Left lung (tissue), 14 donors: ENCODE measurements at places on chromosomes 1 and 21. TPM values are rescaled to one million over a fixed set of nuclear protein-coding genes. Genes with fewer than 3 reads are reported as not detected.
A peak's percentile ranks its signal among the peaks of the same experiment; 100 is the strongest.

- H3K27ac ChIP-seq: peak overlapping the region; percentile 99
- no peaks in the 10 kb centered on the region for H3K27me3 ChIP-seq
- peaks cover 64% of the 10 kb centered on the region for H3K4me1 ChIP-seq
Observed at GRCh38 chr1:182143825-182144645, 82.5 kb upstream of the ZNF648 start.

DNA sequence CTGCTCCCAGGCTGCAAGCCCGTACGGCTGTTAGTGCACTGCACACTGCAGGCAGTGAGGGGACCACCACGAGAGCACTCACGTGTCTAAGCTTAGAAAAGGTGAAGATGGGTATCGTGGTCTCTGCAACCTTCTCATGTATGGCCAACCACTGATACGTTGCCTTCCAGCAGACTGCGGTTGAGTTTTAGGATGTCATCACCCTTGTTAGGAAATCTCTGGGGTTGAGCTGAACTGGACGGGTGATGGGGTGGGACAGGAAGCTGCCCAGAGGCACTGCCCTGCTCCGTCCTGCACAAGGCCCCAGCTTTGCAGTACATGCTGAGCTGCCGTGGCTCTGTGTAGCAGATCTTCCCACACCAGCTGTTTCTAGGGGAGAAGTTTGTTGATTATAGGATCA, 43.3 kb downstream of the FAAP20 start:
- no peak overlapping the region for H3K4me3 ChIP-seq
- peak overlapping the region; percentile 92 for H3K27ac ChIP-seq
- H3K36me3 ChIP-seq: no peaks in the 10 kb centered on the region
- H3K4me1 ChIP-seq: peaks cover 51% of the 10 kb centered on the region
- DNase-seq: no peak

DNA sequence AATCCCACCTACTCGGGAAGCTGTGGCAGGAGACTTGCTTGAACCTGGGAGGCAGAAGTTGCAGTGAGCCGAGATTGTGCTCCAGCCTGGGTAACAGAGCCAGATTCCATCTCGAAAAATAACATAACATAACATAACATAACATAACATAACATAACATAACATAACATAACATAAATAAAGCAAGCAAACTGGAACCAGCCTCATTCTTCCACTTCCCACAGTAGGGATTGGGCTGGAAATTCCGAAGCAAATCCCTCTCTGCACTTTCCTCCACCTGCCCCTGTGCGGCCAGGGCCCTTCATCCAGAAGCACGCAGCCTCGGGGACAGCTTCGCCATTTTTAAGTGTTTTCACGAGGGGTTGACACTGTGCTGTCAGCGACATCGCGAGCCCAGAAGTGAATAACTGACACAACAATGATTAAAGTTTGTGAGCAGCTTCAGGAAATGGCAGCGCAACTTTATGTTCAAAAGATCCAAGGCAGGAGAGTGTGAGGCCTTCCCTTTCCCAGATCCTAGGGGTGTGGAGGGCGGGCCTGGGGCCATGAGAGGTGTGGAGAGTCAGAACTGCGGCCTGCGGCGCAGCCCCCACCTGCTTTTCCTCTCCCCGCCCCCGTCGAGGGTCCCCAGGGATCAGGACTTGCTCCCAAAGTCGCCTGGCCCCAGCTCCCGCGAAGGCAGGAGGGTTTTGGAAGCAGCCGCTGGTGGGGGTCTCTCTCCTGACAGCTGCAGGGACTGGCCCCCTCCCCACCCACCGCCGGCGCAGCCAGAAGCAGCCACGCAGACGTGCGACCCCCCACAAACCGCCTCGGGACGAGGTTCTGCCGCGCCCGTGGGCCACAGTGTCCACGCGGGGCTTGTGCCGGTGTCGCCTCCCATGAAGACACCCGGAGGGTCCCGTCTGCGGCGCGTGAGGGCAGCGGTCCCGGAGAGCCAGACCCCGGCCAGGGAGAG, 651 bp upstream of the GABRD start:
- DNase-seq: peak; percentile 20
- no peak overlapping the region for H3K4me3 ChIP-seq
- H3K27me3 ChIP-seq: peaks cover 98% of the 10 kb centered on the region
- H3K27ac ChIP-seq: no peak overlapping the region
- H3K4me1 ChIP-seq: peaks cover 6% of the 10 kb centered on the region

- no peaks in the 10 kb centered on the region for H3K4me1 ChIP-seq
- no peak for DNase-seq
- H3K4me3 ChIP-seq: peak overlapping the region; percentile 32
- H3K36me3 ChIP-seq: no peaks in the 10 kb centered on the region
Observed at GRCh38 chr1:179586107-179586823, 5.4 kb upstream of the TDRD5 start.

GRCh38 chr1:54421101-54421504, 14.9 kb upstream of the SSBP3 start:
- no peak overlapping the region for H3K4me3 ChIP-seq
- H3K36me3 ChIP-seq: no peaks in the 10 kb centered on the region
- H3K27me3 ChIP-seq: no peaks in the 10 kb centered on the region
- no peak for DNase-seq
- no peaks in the 10 kb centered on the region for H3K4me1 ChIP-seq

- no peak overlapping the region for H3K4me3 ChIP-seq
- no peaks in the 10 kb centered on the region for H3K27me3 ChIP-seq
- no peak for DNase-seq
- H3K27ac ChIP-seq: no peak overlapping the region
- H3K4me1 ChIP-seq: no peaks in the 10 kb centered on the region
- H3K36me3 ChIP-seq: no peaks in the 10 kb centered on the region
Observed at GRCh38 chr1:103256490-103256889, 148.2 kb upstream of the COL11A1 start.

- peaks cover 8% of the 10 kb centered on the region for H3K27me3 ChIP-seq
- H3K4me1 ChIP-seq: peaks cover 11% of the 10 kb centered on the region
- no peaks in the 10 kb centered on the region for H3K36me3 ChIP-seq
- no peak overlapping the region for H3K4me3 ChIP-seq
Observed at GRCh38 chr1:164716992-164717703, 158.2 kb downstream of the PBX1 start.

GRCh38 chr1:160354388-160354985, 11.3 kb downstream of the NCSTN start:
- no peaks in the 10 kb centered on the region for H3K36me3 ChIP-seq
- H3K27me3 ChIP-seq: no peaks in the 10 kb centered on the region
- no peak for DNase-seq
- H3K27ac ChIP-seq: no peak overlapping the region

- peaks cover 20% of the 10 kb centered on the region for H3K36me3 ChIP-seq
- no peaks in the 10 kb centered on the region for H3K4me1 ChIP-seq
- no peak for DNase-seq
- no peak overlapping the region for H3K4me3 ChIP-seq
- H3K27me3 ChIP-seq: no peaks in the 10 kb centered on the region
- no peak overlapping the region for H3K27ac ChIP-seq
Observed at GRCh38 chr1:212013672-212014071, 21.7 kb downstream of the INTS7 start.

DNA sequence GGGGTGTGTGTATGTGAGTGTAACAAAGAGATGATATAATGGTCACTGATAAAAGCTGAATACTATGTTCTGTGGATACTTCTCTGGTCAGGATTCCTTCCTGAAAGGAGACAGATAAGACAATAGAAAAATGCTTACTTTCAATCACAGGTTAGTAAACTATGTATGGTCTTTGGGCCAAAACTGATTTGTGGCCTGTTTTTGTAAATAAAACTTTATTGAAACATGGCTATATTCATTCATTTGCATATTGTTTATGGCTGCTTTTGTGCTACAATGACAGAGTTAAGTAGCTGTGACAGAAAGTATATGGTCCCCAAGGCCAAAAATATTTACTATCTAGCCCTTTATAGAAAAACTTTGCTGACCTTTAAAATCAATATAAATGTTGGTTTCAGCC, 82.2 kb upstream of the DMRTA2 start:
- no peak overlapping the region for H3K4me3 ChIP-seq
- no peak overlapping the region for H3K27ac ChIP-seq
- H3K27me3 ChIP-seq: no peaks in the 10 kb centered on the region
- H3K4me1 ChIP-seq: no peaks in the 10 kb centered on the region
- DNase-seq: no peak

DNA sequence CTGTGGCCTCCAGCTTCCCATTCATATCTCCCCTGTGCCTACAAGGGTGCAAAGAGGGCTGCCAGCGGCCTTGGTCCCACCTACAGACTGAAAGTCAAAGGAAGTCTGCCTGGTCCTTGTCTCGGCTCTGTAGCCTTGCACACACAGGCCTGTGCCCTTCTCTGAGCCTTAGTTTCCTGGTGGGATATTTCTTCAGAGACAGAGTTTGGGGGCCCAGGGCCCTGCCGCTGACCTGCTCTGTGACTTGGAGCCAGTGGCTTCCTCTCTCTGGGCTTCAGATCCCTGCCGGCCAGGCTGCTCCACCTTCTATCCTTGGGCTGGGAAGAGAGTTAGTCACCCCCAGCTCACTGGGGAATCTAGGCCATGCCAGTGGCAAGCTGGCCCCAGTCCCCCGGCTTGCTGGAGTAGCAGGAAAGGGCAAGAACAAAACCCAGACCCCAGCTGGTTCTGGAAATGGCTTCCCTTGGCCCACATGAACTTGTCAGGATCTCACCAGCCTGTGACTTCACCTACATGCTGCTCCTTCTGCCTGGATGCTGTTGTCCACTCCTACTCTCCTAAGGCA, 1.0 kb upstream of the TMEM61 start:
- no peaks in the 10 kb centered on the region for H3K36me3 ChIP-seq
- peaks cover 69% of the 10 kb centered on the region for H3K27me3 ChIP-seq
- H3K27ac ChIP-seq: no peak overlapping the region
- no peak overlapping the region for H3K4me3 ChIP-seq
- no peak for DNase-seq
- H3K4me1 ChIP-seq: no peaks in the 10 kb centered on the region

Gene PTGS2
- total RNA-seq: 21.6 TPM

Gene DSCAM
- total RNA-seq: not detected

Gene IQGAP3
- total RNA-seq: 2.8 TPM

Gene ACTA1
- total RNA-seq: 1.2 TPM

Gene PDXK
- 287 TPM for total RNA-seq

Gene HPCAL4
- total RNA-seq: 0.31 TPM

Gene GJA8
- total RNA-seq: not detected
